Hematopoietic multipotent progenitor cell treated with erythropoietin and hydrocortisone succinate and interleukin-3 and kit ligand, for 8 days (in vitro differentiated cells): ENCODE measurements at places on chromosomes 4 and X.

GRCh38 chrX:93594780-93595179 lies 78.6 kb downstream of the NAP1L3 start:
- DNase-seq: no peak

GRCh38 chrX:39162322-39162735 lies 361.1 kb downstream of the MID1IP1 start:
- peak; percentile 79 for DNase-seq

- DNase-seq: no peak
Measured at GRCh38 chrX:39736216-39737211, 361.2 kb downstream of the BCOR start.

GRCh38 chr4:77092975-77093374 lies 17.2 kb upstream of the CCNI start:
- DNase-seq: peak; percentile 17

GRCh38 chr4:77125961-77126360 lies 31.0 kb upstream of the CCNG2 start:
- DNase-seq: no peak

DNA sequence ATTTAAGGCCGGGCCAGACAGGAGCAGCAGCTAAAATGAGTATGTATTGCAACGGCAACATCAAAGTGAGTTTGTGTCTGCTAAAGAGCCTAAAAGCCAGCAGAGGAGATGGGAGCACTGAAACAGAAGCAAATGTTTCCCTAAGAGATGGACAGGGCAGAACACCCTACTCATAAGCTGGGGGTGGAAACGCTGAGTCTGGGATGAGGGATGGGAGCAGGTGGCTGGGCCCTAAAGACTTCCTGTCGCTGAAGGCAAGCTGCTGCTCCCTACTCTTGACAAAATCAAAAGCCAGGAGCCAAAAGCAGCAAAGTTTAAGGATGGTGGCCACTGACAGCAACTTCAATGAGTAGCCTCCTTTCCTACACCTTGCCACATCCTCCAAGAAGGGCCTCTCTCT lies 40.6 kb upstream of the NAP1L5 start:
- DNase-seq: no peak

- no peak for DNase-seq
Measured at GRCh38 chrX:63613531-63614028, 171.4 kb downstream of the ARHGEF9 start.
